ENCODE measurements at places on chromosomes 7 and 10.

- DNase-seq, result peak; percentile 49
Observed at GRCh38 chr10:114821915-114822443, 399 bp downstream of the FHIP2A start.

DNA sequence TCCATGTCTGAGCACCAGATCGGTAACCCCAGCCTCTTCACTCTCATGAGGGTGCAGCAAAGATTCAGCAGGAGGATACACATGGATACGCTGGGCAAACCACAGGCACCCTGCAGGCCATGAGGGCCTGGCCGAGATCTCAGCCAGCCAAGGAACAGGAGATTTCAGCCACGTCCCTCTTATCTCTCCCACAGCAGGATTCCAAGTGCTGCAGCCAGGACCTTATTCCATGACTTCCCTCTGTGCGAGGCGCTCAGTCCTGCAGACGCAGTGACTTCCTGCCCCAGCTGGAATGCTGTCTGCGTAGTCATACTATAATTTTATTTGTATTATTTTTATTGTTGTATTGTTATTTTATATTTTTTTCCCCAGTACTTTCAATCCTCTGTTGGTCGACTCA is 66.8 kb downstream of the PTPRN2 start:
- no peak for DNase-seq

GRCh38 chr7:123231021-123232000 is 31.5 kb upstream of the SLC13A1 start:
- DNase-seq, result no peak

- DNase-seq, result no peak
Observed at GRCh38 chr7:103649052-103649451, 203.0 kb upstream of the SLC26A5 start.

- no peak for DNase-seq
Observed at GRCh38 chr7:98125759-98126158, 19.1 kb downstream of the LMTK2 start.

- DNase-seq, result no peak
Observed at GRCh38 chr10:121084016-121084674, 233.0 kb downstream of the WDR11 start.

GRCh38 chr7:75660566-75661215 is 78.0 kb downstream of the HIP1 start:
- no peak for DNase-seq

DNA sequence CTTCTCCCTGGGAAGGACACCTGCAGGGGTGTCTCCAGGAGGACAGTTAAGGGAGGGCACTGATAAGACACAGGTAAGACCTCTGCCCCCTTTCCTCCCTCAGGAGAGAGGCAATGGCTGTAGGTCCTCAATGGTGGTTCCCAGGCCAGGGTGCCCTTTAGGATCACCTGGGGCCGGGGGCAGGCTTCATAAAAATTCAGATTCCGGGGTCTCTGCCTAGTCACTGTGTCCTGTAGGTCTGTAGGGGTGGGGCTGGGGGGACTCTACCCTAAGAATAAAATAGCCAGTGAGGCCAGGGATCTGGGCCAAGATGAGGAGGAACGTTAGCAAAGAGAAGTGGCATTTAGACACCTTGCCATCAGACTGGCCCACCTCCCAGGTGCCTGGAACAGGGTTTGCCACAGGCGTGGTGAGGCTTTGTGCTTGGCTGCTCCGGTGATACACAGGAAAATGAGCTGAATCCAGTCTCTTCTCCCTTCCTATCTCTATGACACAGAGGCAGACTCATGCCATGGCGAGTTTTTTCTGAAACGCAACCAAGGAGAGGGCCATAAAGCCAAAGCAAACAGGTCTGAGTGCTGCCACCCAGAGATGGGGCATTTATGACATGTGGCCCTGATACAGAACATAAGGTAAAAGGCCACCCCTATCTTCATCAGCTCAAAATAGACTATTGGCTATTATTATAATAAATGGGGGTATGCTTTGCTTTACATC is 52.6 kb downstream of the SH3PXD2A start:
- no peak for DNase-seq

GRCh38 chr7:7554021-7554432 is 12.7 kb upstream of the MIOS start:
- peak; percentile 96 for DNase-seq

DNA sequence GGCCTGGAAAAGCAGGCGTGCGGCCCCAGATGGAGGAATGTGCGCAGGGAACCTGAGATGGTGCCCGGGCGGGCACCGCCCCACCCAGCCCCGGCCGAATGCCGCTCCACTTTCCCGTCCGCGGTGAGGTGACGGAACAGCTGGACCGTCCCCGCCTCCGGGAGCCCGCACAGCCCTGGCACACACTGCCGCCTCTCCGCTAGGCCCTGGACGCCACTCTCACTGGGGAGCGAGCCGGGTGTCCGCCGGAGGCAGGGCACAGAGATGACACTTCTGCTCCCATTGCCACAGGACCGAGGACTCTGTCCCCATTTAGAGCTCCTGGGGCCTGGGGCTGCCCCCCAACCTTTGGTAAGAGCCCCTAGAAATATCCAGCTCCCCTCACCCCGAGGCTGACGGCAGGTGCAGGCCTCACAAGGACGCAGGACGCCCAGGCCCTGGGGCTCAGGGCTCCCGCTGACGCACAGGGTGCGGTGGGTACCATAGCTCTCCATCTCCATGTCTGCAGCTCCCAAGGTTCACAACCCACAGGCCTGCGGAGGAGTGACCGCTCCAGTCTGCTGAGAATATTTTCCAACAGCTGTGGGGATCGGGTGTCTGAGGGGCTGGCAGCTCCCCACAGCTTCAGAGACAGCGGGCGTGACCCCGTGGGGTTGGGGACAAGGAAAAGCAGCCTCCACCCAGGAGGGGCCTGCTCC is 52.2 kb upstream of the PDGFA start:
- DNase-seq, result no peak

- no peak for DNase-seq
Observed at GRCh38 chr10:5987747-5988146, 10.4 kb upstream of the IL15RA start.

DNA sequence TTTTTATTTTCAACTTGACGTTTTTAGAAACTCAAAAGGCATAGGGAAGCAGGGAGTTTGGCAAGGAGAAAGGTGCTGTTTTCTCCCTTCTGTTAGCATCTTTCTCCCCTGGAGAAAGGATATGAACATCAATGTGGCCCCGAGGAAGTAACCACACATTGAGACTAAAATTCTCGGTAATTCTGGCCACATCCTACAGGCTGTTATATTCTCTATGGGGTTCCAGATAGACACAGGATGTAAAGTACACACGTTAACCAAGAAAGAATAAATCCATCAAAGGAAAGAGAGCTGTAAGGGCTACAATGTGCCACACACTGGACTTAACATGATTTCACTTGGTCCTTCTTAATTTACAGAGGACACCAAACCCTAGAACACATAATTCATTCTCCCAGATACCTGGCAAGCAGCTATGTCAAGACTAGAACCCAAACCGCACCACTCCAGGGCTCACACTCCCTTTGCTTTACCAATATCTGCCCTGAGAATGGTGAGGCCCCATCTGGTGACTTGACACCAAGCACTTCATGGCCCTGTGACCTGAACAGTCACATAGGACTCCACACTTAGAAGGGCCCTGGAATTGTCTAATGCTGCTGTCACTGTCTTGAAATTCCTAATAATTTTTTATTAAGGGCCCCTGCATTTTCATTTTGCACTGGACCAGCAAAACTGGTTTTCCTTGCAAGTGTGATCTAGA is 73.9 kb downstream of the PRLHR start:
- no peak for DNase-seq

- no peak for DNase-seq
Observed at GRCh38 chr10:48357631-48358030, 51.2 kb downstream of the MAPK8 start.

DNA sequence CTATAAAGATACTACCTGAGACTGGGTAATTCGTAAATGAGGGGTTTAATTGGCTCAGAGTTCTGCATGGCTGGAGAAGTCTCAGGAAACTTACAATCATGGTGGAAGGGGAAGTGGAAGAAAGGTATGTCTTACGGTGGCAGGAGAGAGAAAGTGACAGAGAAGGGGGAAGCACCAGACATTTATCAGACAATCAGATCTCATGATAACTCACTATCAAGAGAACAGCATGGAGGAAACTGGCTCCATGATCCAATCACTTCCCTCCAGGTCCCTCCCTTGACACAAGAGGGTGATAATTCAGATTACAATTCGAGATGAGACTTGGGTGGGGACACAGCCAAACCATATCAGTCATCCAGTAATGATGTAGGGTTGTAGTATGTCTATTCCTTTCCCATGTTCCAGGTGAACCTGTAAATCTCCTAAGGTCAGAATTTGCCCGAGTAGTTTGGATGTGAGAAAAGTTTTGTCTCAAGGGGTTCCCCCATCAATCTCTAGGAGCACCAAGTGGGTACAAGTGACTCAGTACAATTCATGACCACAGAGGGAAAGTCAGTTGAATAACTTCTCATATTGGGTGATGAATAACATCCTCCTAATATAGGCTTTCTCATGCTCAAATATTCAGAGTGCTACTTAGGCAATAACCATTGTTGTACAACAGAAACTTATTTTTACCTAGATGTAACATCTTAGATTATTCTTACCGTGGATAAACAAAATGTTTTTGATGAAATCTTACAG is 39.7 kb upstream of the MTPN start:
- no peak for DNase-seq

GRCh38 chr7:54946764-54947163 is 72.1 kb upstream of the EGFR start:
- no peak for DNase-seq

GRCh38 chr7:151897161-151897731 is 20.3 kb upstream of the PRKAG2 start:
- DNase-seq, result no peak

DNA sequence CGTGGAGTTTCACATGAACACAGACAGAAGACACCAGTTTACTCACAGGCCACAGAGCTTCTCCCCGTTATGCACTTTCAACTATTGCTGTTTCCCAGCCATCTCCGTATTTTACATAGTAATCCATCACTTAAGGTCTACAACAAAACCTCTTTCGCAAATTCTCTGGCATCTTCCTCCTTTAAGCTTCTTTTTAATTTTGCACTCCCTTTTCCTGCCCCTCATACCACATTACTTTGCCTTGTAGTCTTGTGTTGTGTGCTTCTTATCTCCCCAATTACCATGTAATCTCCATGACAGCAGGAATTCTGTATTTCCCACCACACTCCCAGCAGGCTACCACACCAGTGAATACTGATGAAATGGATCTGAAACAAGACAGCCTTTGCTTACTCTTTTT is 87.3 kb downstream of the ODAD2 start:
- peak; percentile 28 for DNase-seq

GRCh38 chr10:11602919-11603523 is 8.4 kb downstream of the USP6NL start:
- no peak for DNase-seq

DNA sequence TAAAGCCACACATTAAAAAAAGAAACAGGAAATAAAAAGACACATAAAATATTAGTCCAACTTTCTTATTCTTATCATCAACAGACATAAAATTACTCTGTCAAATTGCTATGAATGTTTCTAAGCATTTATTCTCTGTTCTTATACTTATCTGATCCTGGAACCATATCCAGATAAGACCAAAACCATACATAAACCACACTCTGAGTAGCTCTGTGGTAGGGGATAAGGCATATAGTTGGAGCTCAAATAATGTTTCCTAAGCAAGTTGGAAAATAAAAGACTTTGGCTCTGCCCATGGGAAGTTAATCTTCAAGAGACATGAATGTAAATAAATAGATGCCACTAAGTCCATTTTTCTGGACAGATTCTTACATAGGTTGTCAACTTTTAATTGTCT is 103.1 kb upstream of the PLXDC2 start:
- DNase-seq, result no peak

DNA sequence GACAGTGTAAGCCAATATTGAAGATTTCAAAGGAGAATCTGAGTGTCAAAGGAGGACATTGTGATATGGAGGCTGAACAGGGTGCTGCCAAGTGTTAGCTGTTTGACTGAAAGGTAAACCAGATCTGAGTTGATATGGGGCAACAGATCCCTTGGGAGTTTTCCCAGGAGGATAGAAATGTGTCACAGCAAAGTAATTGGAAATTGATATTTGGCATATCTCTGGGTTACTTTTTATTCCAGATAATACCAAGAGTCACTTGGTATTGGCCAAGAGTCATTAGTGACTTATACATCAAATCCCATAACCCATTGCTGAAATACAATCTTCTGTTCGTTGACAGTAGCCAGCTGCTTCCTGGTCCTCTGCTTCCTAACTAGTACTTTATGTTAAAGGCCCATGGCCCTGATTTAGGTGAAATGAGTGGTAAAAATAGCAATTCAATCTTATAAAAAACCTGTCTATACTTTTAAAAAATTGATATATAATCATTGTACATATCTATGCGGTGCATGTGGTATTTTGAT is 922.9 kb downstream of the LRMDA start:
- no peak for DNase-seq

DNA sequence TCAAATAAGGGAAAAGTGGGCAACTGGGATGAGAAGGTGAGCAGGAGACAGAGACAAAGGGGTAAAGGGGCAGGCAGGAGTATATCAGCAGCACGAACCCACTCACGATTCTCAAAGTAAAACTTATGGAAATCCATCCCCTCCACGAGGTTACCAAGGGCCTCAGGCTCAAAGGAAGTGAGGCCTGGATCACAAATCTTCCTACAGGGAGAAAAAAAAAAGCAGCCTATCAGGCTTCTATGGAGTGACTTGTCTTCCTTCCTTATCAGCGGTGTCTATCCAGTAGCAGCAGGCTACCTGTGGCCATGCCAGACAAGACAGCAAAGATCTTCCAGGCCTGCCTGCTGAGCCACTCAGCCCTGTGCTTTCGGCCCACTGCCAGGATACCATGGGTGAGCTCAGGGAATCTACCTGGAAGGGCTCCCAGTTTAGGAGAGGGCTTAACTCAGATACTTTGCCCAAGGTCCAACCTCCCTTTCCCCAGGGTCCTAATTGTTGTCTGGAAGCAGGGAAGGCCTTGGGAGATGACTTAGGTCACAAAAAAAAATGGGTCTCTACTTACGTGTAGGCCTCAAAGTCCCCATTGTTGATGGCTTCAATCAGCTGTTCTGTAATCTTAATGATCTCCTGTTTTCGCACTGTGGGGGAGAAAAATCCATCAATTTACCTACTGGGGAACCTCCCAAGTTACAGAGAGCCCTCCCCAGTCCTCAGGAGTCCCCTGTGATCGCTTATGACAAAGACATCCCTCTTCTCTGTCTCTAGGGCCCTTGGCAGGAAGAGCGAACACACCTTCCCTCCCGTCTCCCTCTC is 5.7 kb upstream of the NDST2 start:
- DNase-seq, result no peak

- DNase-seq, result peak; percentile 76
Observed at GRCh38 chr7:66697449-66698438, 42.8 kb upstream of the RABGEF1 start.

GRCh38 chr10:125472010-125472607 is 210.9 kb downstream of the TEX36 start:
- DNase-seq, result no peak

GRCh38 chr10:6133331-6134098 is 44.7 kb downstream of the RBM17 start:
- DNase-seq, result no peak

Measured in AG10803 (cell line).